ENCODE measurements at places on chromosomes 11 and 22. TPM values are rescaled to one million over a fixed set of nuclear protein-coding genes. Genes with fewer than 3 reads are reported as not detected.
A peak's percentile ranks its signal among the peaks of the same experiment; 100 is the strongest.

GRCh38 chr11:120335908-120336640 lies at the start of gene ARHGEF12:
ARHGEF12 (plus strand) TSS chr11:120336413; CDS start chr11:120337244, 831 bp downstream.
- peak; percentile 96 for DNase-seq
- H3K27ac ChIP-seq: peak within 1 kb of the TSS; percentile 92
- H3K4me3 ChIP-seq: peak within 1 kb of the TSS; percentile 99
- H3K4me1 ChIP-seq: peaks cover 26% of the 10 kb centered on the region

DNA sequence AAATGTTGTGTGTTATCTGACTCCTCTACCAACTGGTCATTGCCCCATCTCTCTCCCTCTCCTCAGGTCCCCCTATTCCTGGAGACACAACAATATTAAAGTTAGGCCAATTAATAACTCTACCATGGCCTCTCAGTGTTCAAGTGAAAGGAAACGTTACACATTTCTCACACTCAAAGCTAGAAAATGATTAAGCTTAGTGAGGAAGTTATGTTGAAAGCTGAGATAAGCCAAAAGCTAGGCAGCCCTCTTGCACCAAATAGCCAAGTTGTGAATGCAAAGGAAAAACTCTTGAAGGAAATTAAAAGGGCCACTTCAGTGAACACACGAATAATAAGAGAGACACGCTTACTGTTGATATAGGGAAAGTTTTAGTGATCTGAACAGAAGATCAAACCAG lies 6.9 kb downstream of the DLG2 start:
- H3K4me1 ChIP-seq: no peaks in the 10 kb centered on the region
- H3K36me3 ChIP-seq: no peaks in the 10 kb centered on the region
- H3K27me3 ChIP-seq: peaks cover 4% of the 10 kb centered on the region
- H3K4me3 ChIP-seq: no peak overlapping the region

DNA sequence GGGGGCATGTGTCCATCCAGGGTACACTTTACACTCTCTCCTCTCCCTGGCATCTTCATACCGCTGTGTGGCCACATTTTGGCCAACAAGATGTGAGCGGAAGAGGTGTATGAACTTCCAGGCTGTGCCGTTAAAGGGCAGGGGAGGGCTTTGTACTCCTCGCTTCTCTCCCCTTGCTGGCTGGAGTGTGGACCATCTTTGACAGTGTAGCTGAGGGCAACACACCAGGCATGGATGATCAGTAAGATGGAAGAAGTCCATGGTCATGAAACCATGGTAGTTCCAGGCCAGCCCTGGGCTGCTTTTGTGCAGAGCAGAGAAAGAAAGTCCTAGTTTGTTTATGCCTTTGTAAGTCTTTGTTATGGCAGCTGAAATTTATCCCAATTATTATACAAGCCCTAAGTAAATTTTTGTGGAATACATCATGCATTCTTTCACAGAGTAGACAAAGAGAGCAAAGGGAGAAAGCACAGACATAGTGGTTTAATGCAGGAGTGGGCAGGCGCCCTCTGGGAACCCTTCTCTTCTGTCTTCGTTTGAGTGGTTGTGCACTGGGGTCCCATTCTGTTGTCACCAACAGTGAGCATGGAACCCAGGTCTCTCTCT lies 70.4 kb downstream of the FBXO7 start:
- no peak overlapping the region for H3K4me3 ChIP-seq
- no peak for DNase-seq
- H3K27ac ChIP-seq: no peak overlapping the region
- no peaks in the 10 kb centered on the region for H3K36me3 ChIP-seq

DNA sequence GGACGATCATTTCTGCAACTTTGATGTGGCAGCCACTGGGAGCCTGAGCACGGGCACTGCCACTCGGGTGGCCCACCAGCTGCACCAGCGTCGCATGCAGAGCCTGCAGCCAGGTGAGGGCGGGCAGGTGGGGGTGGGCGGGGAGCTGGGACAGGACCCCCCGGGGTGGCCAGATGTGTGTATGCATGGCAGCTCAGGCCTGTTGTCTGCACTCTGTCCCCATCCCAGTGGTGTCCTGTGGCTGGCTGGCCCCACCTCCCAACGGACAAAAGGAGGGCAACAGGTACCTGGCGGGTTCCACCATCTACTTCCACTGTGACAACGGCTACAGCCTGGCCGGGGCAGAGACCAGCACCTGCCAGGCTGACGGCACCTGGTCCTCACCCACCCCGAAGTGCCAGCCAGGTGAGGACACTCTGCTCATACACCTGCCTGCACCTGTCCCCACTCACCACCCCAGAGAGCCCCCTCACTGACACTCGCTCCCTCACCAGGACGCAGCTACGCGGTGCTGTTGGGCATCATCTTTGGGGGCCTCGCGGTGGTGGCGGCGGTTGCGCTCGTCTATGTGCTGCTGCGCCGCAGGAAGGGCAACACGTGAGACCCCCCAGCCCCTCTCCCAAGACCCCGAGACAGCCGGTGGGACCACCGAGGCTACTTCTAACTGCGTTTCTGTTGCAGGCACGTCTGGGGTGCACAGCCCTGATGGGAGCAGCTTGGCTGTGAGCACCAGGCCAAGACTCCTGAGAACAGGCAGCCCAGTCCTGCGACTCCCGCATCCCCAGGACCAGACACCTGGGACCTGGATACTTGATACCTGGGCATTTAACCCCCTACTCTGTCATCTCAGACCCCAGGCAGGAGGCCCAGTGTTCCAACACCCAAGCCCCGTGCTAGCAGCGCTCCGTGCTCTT lies 6.7 kb downstream of the SUSD2 start:
- no peak for DNase-seq
- no peak overlapping the region for H3K27ac ChIP-seq
- no peaks in the 10 kb centered on the region for H3K36me3 ChIP-seq
- H3K27me3 ChIP-seq: no peaks in the 10 kb centered on the region
- no peaks in the 10 kb centered on the region for H3K4me1 ChIP-seq

DNA sequence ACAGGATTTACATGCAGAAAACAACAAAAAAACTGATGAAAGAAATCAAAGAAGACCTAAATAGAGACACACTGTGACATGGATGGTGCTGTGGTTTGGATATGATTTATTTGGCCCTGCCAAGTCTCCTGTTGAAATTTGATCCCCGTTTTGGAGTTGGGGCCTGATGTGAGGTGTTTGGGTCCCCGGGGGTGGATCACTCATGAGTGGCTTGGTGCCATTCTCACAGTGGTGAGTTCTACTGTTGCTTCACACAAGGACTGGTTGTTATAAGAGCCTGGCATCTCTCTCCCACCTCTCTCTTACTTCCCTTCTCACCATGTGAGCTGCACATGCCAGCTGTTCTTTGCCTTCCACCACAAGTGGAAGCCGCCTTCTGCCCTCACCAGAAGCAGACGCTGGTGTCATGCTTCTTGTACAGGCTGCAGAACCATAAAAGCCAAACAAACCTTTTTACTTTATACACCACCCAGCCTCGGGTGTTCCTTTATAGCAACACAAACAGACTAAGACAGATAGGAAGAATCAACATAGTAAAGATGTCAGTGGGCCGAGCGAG lies 7.8 kb upstream of the RTL6 start:
- no peak for DNase-seq
- H3K36me3 ChIP-seq: no peaks in the 10 kb centered on the region
- H3K27ac ChIP-seq: no peak overlapping the region
- peaks cover 6% of the 10 kb centered on the region for H3K27me3 ChIP-seq

DNA sequence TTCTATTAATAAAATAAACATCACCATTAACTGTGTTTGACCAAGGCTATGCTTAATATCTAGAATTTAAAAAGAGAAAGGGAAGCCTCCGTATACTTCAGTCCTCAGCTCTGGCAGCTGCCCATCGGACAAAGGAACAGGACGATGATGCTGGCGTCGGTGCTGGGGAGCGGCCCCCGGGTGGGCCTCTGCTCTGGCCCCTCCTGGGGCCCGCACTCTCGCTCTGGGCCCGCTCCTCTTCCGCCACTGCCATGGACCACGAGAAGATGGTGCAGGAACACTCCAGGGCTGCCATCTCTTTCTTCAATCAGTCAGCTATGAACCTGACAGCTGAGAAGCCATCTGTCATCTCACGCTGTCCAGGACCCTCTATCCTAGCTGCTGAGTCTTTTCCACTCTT lies 25.3 kb downstream of the PDHX start:
- H3K4me1 ChIP-seq: no peaks in the 10 kb centered on the region
- H3K36me3 ChIP-seq: peaks cover 34% of the 10 kb centered on the region
- no peak overlapping the region for H3K4me3 ChIP-seq

DNA sequence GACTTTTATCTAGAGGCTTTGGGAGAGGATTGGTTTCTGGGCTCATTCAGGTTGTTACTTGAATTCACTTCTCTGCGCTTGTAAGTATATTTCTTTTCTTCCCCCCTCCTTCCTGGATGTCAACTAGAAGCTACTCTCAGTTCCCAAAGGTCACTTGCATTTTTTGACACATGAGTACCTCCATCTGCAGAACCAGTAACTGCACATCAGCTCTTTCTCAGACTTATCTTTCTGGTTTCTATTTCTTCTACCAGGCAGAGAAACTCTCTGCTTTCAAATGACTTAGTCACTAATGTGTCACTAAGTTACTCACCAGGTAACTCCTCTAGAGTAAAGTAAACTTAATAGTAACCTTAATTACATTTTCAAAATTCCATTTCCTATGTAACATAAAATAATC lies 773.0 kb upstream of the LUZP2 start:
- DNase-seq: no peak
- no peak overlapping the region for H3K4me3 ChIP-seq
- no peaks in the 10 kb centered on the region for H3K27me3 ChIP-seq
- H3K4me1 ChIP-seq: peaks cover 6% of the 10 kb centered on the region

DNA sequence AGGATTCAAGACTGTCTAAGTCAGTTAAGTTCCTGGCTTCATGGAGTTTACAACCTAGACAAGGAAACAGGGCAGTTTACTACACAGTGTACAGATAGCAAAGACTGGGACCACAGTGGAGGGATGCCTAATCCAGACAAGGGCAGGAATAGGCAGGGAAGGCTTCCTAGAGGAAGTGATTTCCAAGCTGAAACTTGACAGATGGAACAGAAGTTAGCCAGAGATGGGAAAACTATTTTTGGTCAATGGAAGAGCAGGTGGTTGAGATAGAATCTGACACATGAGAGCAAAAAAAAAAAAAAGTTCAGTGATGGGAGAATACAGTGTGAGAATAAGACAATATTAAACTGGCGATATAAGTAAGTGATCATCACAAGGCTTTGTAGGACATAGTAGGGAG lies 1.3 kb downstream of the COA4 start:
- H3K36me3 ChIP-seq: peaks cover 9% of the 10 kb centered on the region
- peak overlapping the region; percentile 98 for H3K27ac ChIP-seq
- DNase-seq: no peak
- H3K27me3 ChIP-seq: no peaks in the 10 kb centered on the region

- H3K4me3 ChIP-seq: no peak overlapping the region
- H3K4me1 ChIP-seq: peaks cover 20% of the 10 kb centered on the region
- no peak for DNase-seq
- H3K27ac ChIP-seq: peak overlapping the region; percentile 62
- no peaks in the 10 kb centered on the region for H3K27me3 ChIP-seq
Measured at GRCh38 chr11:48011102-48011797, 30.9 kb downstream of the PTPRJ start.

DNA sequence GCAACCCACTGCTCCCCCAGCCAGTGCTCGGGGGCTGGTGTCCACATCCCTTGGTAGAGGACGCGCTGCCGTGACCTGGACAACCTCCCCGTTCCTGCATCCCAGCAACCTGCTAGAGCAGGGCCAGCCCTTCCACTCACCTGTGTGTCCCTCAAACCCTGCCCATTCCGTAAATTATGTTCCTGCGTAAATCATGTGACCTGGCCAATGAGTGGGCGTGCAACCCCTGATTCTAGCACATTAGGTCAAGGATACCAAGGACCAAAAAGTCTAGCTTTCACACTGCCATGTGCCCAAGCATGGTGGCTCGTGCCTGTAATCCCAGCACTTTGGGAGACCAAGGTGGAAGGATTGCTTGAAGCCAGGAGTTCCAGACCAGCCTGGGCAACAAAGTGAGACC lies 25.7 kb downstream of the CD5 start:
- no peak overlapping the region for H3K27ac ChIP-seq
- no peak overlapping the region for H3K4me3 ChIP-seq
- no peaks in the 10 kb centered on the region for H3K27me3 ChIP-seq
- H3K36me3 ChIP-seq: no peaks in the 10 kb centered on the region
- H3K4me1 ChIP-seq: peaks cover 39% of the 10 kb centered on the region

The XRCC6 gene
- 234 TPM for total RNA-seq

The PDGFD gene
- total RNA-seq: 17.8 TPM

The ANGPTL5 gene
- not detected for total RNA-seq
